ENCODE measurements at places on chromosomes 6 and 20.

GRCh38 chr6:79158856-79159516 lies 75.5 kb downstream of the HMGN3 start:
- no peak for DNase-seq

DNA sequence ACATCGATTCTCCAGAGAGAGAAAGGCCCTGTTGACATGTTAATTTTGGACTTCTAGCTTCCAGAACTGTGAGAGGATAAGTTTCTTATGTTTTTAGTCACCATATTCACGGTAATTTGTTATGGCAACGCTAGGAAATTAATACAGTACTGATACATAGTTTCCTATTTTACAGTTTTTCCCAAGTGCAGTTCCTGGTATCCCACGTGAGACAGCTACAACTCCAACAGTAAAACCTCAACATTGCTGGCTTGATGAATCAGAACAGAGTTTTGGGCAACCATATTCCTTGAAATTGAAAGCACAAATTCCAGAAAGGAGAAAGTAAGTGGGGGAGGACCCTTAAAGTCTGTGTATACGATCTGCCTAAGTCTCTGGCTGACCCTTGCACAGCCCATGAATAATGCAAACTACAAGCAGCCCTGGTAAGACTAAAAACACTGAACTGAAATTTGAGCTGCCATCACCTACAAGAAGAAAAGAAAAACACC lies 505.1 kb upstream of the NRSN1 start:
- DNase-seq, result no peak

- no peak for DNase-seq
Measured at GRCh38 chr6:21556968-21557721, 36.4 kb upstream of the SOX4 start.

GRCh38 chr6:92124200-92124651 lies 1295.1 kb downstream of the EPHA7 start:
- DNase-seq, result no peak

- no peak for DNase-seq
Measured at GRCh38 chr6:56479381-56479780, 163.3 kb downstream of the DST start.

DNA sequence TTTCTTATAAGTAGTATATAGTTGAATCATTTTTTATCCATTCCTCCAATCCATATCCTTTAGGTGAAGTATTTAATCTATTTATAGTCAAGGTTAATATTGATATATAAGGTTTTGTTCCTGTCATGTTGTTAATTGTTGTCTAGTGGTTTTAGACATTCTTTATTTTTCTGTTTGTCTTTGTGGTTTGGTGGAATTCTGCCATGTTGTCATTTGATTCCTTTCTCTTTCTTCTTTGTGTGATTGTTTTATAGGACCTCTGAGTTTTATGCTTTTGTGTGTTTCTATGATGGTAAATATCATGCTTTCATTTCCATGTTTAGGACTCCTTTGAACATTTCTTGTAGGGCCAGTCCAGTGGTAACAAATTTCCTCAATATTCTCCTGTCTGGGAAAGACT lies 450.3 kb upstream of the BTBD3 start:
- DNase-seq, result no peak

DNA sequence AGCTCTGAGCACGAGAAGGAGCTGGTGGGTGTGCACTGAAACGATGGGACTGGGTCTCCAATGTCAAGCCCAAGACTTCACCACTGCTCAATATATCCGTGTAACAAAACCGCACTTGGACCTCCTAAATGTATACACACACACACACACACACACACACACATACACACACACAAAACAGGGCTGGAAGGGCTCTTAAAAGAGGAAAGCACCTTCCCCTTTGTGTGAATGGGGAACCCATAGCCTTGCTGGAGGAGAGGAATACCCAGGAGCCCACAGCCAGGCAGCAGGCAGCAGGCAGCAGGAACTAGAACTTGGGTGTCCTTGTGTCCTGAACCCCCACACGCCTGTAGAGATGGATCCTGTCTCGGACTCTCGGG lies 29.8 kb downstream of the TGM2 start:
- DNase-seq, result no peak
